ENCODE measurements at places on chromosomes 13 and 19.

DNA sequence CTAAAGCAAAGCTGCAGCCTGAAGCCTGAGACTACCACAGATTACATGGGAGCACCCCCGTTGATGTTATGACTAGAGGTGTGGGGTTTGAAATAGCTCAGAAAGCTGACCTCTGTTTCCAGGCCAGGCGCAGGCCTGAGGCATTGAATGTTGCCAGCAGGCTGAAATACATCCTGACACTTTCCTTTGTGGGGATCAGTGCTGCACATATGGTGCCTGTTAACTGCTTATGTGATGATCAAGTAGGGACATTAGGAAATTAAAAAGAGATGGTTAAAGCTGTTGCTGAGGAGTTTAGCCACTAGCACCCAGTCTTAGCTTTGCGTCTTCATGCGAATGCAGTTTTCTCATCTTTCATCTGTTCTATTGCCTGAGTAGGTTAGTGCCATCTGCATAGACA, 83.2 kb downstream of the CCNA1 start:
- DNase-seq: no peak

GRCh38 chr13:92547266-92547665, 679.3 kb upstream of the GPC6 start:
- no peak for DNase-seq

- no peak for DNase-seq
These were observed 89.4 kb upstream of the TSHZ3 start for GRCh38 chr19:31438401-31439269.

DNA sequence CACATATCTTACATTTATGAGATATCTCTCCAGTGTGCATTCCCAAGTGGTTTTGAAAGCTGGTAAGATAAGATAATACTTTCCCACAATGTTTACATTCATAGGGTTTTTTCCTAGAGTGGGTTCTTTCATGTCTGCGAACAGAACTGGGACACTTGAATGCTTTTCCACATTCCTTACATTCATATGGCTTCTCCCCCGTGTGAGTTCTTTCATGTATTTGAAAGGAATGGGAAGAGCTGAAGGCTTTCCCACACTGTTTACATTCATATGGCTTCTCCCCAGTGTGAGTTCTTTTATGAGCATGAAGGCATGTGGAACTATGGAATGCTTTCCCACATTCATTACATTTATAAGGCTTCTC, 19.7 kb downstream of the ZNF433 start:
- no peak for DNase-seq

DNA sequence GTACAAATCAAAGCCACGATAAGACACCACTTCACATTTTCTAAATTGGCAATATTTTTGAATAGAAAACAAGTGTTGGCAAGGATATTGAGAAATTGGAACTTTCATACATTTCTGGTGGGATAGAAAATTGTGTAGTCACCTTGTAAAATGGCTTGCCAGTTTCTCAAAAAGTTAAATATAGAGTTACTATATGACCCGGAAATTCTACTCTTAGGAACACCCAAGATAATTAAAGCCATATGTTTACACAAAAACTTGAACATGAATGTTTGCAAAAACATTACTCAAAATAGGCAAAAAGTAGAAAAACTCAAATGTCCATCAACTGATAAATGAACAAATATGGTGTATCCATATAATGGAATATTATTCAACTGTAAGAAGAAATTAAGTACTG, 552.5 kb downstream of the TBC1D4 start:
- DNase-seq: no peak
